ENCODE measurements at places on chromosomes 7 and 10.

GRCh38 chr7:132475669-132476116, 100.6 kb downstream of the PLXNA4 start:
- DNase-seq = no peak

- DNase-seq = peak; percentile 29
Measured at GRCh38 chr10:31770307-31770902, 158.2 kb downstream of the ARHGAP12 start.

DNA sequence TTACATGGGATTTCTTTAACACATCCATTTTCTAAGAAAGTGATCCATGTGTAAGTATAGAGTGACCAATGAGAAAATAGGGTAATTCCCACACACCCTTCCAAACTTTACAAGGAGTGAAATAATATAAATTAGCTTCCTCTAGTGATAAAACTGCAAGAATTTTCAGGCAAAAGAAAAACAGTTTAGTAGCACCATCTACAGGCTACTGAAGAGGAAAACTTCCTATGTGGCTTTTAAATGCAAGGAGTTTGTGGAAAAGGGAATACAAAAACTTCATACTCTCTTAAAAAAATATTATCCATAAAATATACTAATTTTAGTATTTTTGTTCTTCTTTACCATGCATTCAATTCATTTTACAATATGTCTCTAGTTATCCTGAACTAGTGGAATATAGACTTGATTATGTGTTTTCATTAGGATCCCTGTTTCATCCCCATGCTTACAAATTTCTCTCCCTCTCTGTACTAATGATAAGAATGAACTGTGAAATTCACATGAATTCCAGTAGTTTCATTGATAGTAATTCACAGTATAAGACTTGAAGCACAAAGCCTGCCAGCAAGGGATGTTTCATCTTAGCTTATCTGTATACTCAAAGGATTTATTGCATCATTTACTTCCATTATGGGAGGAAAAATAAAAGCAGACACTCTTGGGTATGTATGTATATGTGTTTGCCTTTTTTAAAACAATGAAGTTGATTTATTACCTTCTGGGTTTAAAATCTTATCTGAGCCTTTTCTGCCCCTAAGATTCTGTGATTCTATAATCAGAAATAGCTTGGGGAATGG, 442.9 kb downstream of the AUTS2 start:
- no peak for DNase-seq

GRCh38 chr7:81743665-81744064, 26.2 kb downstream of the HGF start:
- no peak for DNase-seq

DNA sequence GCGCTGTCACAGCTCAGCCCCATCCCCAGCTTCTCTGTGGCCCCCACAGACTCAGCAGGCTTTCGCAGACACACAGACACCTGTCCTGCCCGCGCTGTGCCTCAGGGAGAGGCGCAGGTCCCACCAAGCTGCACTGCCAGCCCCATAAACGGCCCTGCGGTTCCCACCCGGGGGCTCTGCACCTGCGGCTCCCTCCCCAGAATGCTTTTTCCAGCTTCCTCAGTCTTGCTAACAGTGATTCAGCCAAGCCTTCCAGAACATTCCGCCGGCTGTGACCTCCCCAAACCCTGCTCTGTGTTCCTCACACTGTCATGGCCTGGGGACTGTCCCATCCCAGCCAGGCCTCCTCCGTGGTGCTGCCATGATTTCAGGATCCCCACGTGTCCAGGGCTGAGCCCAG, 27.8 kb upstream of the TNRC18 start:
- DNase-seq = no peak

DNA sequence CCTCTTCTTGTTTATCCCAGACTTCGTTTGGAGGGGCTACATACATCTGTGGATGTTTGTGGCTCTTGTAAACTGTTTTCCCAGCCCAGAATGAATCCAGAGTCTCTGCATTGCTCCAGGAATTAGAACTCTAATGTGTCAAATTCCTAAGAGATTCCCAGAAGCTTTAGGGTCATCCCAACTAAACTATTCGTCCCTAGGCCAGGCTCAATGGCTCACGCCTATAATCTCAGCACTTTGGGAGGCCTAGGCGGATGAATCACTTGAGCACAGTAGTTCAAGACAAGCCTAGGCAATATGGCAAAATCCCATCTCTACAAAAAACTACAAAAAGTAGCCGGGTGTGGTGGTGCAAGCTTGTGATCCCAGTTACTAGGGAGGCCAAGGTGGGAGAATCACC, 28.5 kb downstream of the ARHGAP19 start:
- DNase-seq = no peak

- no peak for DNase-seq
Measured at GRCh38 chr7:46244757-46245156, 323.7 kb upstream of the IGFBP3 start.

DNA sequence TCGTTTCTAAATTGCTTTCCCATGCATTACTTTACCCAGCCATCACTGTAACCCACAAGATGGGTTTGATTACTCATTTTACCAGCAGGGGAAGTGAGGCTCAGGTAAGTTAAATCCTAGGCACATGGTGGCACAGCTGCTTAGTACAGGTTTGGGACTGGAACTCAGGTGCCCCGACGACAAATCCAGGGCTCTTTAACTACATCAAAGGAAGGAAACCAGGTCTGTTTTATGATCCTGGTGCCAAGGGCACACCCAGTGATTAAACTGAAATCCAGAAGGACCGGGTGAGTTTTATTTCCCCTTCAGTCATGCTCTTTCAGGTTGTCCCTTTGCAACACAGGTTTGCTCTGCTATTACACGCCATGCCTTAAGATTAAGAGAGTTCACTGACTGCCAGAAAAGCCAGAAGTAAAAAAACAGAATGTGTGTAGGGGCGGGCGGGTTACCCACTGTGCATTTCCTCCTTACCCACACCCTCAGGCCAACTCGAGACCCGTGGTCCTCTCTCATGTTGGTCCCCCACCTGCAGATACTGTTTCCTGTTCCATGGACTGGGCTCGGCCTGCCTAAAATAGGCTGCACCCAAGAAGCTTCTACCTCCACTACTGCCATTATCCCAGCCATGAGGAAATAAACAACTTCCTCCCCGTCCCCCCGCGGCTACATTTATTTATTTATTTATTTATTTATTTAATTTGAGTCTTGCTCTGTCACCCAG, 55.1 kb upstream of the KDM7A start:
- DNase-seq = peak; percentile 71

- no peak for DNase-seq
Measured at GRCh38 chr10:122554131-122555036, 6.2 kb upstream of the DMBT1 start.

DNA sequence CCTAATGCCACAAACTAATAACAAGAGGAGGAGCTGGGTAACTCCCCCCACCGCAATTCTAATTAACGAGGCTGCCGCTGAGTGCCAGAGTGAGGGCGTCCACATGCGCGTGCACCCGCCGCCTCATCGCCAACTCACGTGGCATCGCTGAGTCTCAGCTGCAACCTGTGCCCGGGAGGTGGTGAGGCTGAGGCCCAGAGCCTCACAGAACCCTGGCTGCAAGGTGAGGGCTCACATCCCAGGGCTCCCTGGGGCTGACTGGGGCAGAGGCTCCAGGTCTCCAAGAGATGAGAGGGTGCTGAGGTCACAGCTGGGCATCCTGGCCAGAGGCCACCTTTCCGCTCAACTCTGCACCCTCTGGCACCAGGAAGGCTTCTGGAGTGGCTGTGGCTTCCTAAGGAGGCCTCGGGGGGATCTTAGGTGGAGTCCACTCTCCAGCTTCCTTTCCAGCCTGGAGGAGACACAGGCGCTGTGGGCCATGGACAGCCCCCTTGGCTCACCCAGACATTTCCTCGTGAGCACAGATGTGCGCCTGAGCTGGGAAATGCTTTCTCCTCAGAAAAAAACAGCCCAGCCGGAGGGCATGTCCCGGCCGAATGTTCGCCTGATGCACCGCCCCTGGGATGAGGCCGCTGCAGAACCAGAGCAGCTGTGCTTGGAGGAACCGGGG, 242.6 kb downstream of the MAD1L1 start:
- no peak for DNase-seq

GRCh38 chr7:138625084-138625848, 75.9 kb downstream of the SVOPL start:
- peak; percentile 58 for DNase-seq

DNA sequence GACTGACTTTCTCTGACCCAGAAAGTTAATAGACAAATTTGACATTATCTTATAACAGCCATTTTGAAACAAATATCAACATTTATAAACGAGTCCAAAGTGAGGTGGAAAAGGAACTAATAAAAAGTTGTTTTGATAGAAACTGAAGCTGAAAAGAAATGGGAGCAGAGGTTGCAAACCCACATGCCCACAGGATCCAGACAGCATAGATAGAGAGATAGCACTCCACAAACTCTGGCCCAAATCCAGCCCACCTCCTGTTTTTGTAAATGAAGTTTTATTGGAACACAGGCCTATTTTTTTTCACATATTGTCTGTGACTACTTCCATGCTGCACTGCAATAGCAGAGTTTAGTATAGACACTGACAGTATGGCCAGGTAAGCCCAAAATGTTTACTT, 171.9 kb downstream of the PRKG1 start:
- DNase-seq = no peak

- no peak for DNase-seq
Measured at GRCh38 chr10:59881640-59882039, 24.7 kb downstream of the CCDC6 start.

DNA sequence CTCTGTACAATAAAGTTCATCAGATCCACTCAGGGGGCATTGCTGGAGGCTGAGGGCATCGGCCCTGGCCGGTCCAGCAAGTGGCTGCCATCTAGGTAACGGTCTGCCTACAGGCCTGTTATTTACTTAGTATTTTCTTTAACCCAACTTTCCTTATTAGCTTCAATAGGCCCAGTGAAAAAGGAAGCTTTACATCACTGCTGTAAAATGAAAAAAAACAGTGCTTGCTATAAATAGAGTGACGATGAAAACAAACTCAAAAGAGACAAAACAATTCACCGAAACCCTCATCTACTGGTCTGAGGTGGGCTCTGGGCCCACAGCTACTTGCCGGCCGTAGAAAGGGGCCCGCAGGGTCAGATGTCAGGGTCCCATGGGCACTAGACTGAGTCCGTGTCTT, 192.5 kb downstream of the ELFN1 start:
- DNase-seq = no peak

- no peak for DNase-seq
Measured at GRCh38 chr10:43972976-43973647, 324.4 kb upstream of the ZNF32 start.

DNA sequence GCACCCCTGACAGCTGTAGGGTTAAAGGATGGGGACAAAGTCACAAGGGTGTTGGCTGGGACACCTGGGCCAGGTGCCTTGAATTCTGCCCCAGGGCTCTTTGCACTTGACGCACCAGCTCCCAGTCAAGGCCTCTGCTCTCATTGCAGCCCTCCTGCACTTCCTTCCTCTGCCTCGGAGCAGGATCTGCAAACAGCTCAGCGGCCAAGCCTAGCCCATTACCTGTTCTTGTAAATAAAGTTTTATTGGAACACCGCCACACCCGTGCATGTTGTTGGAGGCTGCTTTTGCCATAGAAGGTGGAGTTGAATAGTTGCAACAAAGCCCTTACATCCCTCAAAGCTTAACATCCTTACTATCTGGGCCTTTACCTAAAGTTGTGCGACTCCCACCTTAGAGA, 483.8 kb upstream of the FOXK1 start:
- no peak for DNase-seq

- DNase-seq = no peak
Measured at GRCh38 chr7:45196374-45196773, 38.8 kb downstream of the RAMP3 start.

- no peak for DNase-seq
Measured at GRCh38 chr10:23610626-23611307, 171.9 kb downstream of the OTUD1 start.

GRCh38 chr10:33032654-33033151, 74.7 kb upstream of the ITGB1 start:
- DNase-seq = no peak

GRCh38 chr7:66082083-66082482, 6.5 kb downstream of the ASL start:
- DNase-seq = no peak

DNA sequence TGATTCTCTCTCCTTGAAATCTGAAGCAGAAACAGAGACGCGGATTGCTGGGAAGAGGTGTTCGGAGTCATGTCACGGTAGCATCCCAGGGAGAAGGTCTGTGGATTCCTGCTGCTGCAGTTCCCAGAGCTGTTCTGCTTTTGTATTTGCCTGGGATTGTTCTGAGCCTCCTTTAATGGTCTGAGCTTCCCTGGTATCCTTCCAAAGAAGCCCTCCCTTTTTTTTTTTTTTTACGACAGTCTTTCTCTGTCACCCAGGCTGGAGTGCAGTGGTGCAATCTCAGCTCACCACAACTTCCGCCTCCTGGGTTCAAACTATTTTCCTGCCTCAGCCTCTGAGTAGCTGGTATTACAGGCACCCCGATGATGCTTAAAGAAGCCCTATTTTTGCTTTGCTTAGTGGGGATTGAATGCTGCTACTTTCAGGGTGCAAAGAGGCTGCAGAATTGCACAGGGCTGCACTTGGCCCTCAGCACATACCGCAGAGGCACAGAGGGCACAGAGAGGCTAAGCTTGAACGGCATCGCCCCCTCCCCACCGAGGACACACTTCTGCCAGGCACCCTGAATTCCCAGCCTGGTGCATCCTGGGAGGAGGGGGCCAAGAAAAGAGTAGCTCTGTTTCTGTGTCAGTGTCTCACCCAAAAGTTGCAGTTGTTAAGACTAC, 208.6 kb upstream of the GALNT17 start:
- no peak for DNase-seq

DNA sequence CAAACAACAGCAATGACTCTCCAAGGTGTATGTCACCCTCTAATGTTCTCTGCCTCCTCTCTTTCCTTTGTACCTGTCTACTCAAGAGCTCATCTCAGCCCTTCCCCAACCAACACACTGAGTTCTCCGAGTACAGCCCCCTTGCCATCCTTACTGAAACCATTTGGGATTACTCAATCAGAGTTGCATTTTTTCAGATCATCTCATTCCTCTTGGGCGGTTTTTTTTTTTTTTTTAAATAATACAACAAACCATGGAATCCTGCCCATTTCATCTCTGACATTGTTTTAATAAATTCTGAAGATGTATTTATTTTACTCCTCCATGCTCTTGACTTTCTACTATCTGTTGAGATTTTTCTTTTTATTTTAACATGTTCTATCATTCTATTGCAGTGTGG, 4.2 kb upstream of the CREB3L2 start:
- DNase-seq = no peak

DNA sequence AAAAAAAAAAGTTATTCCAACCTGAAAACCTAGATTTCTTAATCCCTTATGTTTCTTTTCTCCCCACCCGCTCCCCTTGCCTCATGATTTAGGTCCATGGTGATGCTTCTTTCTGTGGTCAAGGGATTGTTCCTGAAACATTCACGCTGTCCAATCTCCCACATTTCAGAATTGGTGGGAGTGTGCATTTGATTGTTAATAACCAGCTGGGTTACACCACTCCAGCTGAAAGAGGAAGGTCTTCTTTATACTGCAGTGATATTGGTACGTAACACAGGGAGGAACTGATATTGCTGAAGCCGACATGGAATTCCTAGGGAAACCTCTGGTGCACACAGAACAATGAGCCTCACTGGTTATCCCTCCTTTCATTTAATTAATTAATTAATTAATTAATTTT, 22.7 kb downstream of the DHTKD1 start:
- no peak for DNase-seq

GRCh38 chr7:28573651-28574301, 161.5 kb downstream of the CREB5 start:
- no peak for DNase-seq
